Activated naive CD8-positive, alpha-beta T cell treated with anti-CD3 and anti-CD28 coated beads, Interleukin-2, amount 50 U/mL, for 16 hours (primary cell): ENCODE measurements at places on chromosomes 13 and 19.

DNA sequence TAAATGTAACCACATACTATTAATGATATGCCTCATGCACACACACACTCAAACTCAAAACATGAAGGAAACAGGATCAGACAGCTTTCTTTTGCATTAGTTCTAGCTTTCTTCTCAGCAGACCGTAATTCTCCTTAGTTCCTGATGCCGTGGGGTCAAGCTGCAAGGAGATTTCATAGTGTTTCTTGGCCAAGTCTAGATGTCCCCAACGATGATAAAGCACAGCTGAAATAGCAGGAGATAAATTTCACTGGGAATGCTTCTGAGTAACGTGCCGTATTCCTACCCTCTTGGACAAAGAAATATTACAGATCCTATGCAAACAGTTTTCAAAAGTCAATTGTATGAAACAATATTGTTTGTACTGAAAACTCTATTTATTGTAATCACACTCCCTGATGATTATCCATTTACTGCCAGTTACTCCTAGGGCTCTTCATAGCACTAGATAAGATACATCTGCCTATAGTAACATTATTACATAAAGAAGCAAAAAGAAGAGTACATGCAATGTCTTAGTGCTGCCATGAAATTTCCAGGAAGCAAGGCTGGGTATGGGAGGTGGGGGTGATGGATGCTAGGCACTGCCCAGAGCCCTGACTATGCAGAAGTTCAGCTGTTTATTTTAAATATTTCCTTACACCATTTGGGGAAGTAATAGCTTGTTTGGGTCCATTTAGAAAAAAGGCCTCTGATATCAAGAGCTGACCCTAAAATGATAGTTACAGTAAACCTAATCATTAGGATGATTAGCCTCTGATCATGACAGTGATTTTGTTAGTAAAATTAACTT is 16.5 kb upstream of the GGACT start:
- DNase-seq = no peak

- no peak for DNase-seq
These were observed 9.9 kb upstream of the ZNF536 start for GRCh38 chr19:30362156-30362754.

- DNase-seq = no peak
These were observed 81.1 kb upstream of the TSHZ3 start for GRCh38 chr19:31430381-31430780.

- no peak for DNase-seq
These were observed 2.7 kb upstream of the HNRNPL start for GRCh38 chr19:38852231-38853044.

DNA sequence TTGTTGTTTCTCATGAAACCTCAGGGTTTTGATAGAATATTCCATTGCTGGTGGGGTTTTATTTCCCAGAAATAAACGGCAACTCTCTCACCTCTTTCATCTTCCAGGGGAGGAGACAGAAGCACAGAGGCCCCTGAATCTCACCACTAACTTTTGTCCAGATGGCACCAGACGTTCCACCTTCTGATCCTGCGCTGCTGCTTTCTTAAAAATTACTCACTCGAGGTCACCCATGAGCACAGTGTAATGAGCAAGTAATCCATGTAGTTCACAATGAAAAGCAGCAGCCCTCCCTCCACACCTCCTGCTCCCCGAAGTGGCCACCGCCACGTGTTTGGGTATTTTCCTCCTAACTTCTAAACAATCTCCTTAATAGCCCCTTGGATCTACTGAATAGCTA is 51.3 kb downstream of the TEX29 start:
- no peak for DNase-seq

DNA sequence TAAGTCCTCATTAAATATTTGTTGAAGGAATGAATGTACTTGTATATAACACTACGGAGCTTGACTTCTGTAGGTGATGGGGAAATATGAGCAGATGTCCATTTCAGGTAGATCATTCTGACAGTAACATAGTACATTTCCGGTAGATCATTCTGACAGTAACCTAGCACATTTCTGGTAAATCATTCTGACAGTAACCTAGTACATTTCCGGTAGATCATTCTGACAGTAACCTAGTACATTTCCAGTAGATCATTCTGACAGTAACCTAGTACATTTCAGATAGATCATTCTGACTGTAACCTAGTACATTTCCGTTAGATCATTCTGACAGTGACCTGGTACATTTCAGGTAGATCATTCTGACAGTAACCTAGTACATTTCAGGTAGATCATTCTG is 2.5 kb downstream of the PHF11 start:
- DNase-seq = no peak

DNA sequence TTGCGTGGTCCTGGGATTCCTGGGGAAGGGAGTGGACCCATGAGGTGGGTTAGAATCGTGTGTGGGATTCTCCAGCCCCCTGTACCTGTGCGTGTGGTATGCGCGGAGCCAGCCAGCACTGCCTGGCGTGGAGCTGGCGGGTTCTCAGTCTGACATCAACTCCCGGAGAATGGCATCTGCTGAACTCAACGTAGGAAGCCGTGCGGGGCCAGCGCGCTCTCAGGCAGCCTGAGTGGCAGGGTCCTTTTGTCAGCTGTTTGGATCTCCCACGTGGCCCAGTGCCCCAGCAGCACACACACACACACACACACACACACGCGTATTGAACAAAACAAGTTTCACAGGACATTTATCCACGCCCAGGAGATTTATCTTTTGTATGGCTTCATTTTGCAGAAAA is 28.1 kb downstream of the ATP4B start:
- no peak for DNase-seq

GRCh38 chr19:10855879-10856522 is 7.8 kb downstream of the C19orf38 start:
- DNase-seq = no peak

GRCh38 chr19:53466726-53467484 is 628 bp upstream of the ZNF813 start:
- no peak for DNase-seq

GRCh38 chr19:53519446-53519845 is 18.5 kb upstream of the ZNF331 start:
- no peak for DNase-seq

DNA sequence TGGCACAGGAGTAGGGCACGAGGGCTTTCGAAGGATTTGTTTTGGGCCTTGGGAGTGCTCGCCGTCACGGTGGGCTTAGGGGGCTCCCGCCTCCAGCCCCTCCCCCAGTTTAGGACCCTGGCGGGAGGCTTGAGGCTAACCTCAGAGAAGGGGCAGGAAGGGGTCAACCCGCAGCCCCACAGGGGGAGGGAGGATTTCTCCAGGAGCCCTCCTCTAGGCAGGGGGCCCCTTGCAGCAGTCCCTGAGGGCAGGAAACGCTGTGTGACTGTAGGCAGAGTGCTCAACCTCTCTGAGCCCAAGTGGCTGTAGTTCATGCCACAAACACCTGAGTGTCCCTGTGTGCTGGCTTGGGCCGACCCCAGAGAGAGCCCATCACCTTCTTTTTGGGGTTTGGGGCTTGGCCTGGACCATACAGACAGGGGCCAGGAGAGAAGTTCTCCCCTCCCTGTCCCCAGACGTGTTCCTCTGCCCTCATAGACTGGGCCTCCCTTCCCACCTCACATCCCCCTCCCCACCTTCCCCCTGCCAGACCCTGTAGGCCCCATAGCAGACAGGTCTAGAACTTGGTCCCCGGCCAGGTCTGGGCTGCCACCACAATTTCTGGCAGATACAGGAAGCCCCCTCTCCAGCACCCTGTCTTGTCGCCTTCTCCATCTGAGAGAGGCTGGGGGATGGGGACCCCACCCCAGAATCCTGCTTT is 8.1 kb downstream of the ISYNA1 start:
- no peak for DNase-seq

DNA sequence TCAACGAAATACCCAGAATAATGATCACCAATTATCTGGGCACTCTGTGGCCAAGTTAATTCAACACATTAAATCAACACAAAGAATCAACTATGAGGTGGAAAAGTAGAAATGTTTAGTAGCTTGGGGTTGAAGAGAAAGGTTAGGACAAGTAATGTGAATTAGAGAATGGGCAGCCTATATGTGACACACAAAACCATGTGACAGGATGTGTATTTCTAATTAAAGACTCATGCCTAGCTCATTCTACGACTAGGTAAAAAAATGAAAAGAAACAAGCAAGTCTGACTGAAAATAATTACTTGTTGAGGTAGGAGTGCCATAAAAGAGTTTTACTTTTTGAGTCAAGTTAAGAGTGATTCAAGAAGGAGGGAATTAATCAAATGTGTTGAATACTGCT is 2646.0 kb upstream of the PCDH20 start:
- DNase-seq = no peak

- DNase-seq = no peak
These were observed 629.1 kb downstream of the LIG4 start for GRCh38 chr13:107586216-107586615.

DNA sequence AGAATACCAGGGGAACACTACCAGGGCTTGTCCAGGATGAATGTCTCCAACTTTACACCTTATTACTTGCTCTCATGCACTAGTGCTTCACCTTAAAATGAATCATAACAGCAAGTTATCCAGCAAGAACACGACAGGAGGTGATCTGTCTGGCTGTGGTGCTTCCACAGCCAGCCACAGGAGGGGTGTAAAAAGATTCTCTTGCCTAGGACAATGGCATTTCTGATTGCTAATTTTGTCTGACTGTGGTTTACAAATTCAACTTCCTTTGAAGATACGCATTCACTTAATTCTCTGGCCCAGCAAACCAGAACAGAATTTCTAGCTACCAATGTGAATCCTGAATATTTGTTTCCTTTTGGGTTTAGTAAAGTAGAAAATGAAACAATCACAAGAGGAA is 23.1 kb upstream of the COG3 start:
- DNase-seq = no peak

DNA sequence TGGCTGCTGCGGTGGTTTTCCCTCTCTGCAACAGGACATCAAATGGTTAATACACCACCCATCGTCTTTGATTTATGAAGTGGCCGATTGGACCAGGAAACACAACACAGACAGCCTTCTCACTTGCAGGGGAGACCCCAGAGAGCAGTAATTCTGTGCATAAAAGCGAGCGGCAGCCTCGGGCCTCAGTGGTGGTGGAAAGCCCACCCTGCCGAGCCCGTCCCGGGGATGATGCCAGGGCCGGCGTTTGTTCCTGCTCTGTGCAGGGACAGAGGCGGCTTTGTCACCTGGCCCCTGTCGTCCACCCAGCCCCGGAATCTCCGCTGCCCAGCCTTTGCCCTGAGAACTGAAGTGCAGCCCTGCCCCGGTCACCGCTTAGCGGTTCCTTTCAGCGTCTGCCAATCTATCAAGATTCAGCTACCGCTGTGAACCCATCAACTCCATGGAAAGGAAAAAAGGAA is 184.4 kb downstream of the TSHZ3 start:
- DNase-seq = no peak

- no peak for DNase-seq
These were observed 728.4 kb downstream of the SLITRK1 start for GRCh38 chr13:83153848-83154247.

GRCh38 chr13:41325752-41326151 is 14.7 kb downstream of the NAA16 start:
- DNase-seq = no peak

GRCh38 chr19:13132471-13133180 is 14.6 kb downstream of the NACC1 start:
- DNase-seq = no peak

GRCh38 chr19:35419046-35419445 is 29.0 kb upstream of the FFAR2 start:
- DNase-seq = no peak

DNA sequence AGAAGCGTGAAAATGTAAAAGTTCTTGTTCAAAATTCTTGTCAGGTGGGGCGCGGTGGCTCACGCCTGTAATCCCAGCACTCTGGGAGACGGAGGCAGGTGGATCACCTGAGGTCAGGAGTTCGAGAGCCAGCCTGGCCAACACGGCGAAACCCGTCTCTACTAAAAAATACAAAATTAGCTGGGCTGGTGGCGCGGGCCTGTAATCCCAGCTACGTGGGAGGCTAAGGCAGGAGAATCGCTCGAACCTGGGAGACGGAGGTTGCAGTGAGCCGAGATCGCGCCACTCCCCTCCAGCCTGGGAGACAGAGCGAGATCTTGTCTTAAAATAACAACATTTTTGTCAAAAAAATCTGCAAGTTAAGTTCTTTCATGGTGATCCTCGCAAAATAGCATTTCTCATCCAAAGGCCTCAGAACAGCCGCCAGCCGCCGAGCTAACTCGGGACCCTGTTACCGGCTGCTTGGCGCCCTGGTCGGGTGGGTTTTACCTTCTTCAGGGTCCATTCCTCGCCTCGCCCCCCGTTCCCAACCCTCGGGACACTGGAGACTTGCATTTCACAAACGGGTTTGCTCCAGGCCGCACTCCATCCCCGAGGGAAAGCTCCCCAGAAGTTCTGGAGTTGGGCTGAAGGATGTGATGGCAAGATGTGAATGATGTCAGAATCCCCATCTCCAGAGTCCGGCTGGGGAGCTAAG is 1.6 kb downstream of the LATS2 start:
- DNase-seq = no peak

DNA sequence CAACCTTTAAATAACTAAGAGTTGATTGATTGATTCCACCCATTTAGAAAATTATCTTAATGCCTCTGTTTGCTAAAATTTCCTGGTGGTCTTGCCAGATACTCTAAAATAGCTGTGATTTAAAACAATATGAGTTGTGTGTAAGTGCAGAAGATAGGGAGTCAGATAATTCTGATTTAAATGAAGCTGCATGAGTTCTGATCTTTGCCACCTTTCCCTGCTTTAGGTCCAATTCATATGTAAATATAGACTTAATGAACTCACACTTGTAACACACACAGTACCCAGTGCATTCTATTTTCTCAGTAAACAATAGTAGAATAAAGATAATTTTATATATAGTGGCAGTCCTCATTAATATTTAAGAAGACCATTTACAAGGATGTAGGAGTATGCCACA is 981.8 kb downstream of the SLITRK1 start:
- no peak for DNase-seq

GRCh38 chr13:99564386-99564785 is 63.1 kb downstream of the TM9SF2 start:
- no peak for DNase-seq

- DNase-seq = no peak
These were observed 539.0 kb downstream of the EFNB2 start for GRCh38 chr13:105996391-105997025.

- DNase-seq = no peak
These were observed 67.7 kb upstream of the RAP2A start for GRCh38 chr13:97366172-97366688.

DNA sequence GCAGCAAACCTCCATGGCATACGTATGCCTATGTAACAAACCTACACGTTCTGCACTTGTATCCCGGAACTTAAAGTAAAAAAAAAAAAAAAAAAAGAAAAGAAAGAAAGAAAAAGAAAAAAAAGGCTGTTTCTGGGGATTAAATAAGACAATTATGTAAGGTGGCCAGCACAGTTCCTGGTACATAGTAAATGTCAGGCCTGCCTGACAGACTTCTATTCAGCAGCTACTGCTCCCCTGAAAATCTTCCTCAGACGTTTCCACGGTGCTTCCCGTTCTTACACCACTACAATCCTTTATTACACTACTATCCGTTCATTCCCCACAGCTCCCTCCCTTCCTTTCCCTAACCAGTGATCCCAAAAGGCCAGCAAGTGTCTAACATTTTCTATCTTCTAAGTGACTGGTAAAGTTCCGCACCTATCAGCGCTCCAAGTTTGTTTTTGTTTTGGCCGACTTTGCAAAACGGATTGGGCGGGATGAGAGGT is 636 bp upstream of the RB1 start:
- DNase-seq = no peak
